C1 segment of cervical spinal cord (tissue), 14 donors: ENCODE measurements at places on chromosomes 7 and 10.

DNA sequence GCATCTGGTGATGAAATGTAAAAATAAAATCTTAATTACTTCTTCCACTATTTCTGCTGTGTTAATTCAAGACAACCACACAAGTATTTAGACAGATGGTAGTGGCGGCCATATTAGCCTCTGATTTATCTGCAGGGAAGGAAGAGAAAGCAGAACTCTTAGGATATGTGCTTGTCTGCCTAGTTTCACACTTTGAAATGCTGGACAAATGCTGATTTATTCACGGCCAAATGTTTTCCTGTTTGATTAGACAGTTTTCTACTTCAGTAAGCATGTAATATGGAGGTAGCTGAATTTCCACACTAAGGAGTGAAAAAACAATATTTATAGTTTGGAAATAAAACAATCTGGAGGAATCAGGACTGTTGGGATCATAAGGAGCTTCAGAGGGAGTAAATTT is 158.1 kb downstream of the AGMO start:
- DNase-seq, result no peak

- DNase-seq, result no peak
Observed at GRCh38 chr10:12193193-12193592, 2.5 kb downstream of the NUDT5 start.

DNA sequence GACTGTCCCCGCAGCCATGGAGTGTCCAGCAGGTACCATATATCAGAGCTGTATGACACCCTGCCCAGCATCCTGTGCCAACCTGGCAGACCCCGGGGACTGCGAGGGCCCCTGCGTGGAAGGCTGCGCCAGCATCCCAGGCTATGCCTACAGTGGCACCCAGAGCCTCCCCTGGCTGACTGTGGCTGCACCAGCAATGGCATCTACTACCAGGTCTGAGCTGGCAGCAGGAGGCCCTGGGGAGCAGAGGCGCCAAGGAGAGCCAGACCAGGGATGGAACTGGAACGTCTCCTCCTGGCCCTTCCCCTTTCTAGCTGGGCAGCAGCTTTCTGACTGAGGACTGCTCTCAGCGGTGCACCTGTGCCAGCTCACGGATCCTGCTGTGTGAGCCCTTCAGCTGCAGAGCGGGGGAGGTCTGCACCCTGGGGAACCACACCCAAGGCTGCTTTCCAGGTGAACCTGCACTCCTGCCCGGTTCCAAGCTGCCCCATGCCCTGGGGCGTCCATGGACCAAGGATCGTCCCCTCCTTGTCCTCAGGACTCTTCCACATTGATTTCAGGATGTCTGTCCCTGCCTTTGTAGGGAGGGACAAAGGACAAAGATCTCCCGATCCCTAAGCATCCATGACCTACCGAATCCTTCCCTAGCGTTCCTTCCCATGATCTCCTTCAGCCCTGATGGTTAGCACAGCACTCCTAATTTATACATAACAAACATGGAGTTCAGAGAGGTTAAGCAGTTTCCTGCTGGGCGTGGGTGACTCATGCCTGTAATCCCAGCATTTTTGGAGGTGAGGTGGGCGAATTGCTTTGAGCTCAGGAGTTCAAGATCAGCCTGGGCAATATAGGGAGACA is 33.3 kb downstream of the EPHB4 start:
- no peak for DNase-seq

DNA sequence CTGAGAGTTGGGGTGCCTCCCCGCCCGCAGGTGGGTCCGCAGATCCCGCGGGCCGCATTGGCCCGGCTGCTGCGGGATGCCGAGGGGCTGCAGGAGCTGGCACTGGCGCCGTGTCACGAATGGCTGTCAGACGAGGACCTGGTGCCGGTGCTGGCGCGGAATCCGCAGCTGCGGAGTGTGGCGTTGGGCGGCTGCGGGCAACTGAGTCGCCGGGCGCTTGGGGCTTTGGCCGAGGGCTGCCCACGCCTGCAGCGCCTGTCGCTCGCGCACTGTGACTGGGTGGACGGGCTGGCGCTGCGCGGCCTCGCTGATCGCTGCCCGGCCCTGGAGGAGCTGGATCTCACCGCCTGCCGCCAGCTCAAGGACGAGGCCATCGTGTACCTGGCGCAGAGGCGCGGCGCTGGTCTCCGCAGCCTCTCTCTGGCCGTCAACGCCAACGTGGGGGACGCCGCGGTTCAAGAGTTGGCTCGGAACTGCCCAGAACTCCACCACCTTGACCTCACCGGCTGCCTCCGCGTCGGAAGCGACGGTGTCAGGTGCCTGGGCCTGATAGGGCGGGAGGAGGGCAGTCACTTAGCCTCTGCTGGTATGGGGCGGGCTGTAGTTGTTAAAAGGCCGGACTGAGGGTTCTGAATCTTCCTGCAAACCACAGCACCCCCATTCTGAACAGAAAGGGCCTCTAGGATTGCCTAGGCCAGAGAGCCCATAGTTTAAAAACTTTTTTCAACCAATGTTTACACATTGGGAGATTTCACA is 1.3 kb downstream of the FBXL15 start:
- peak; percentile 21 for DNase-seq

GRCh38 chr7:94466516-94466915 is 43.1 kb upstream of the CASD1 start:
- DNase-seq, result no peak

GRCh38 chr10:100020142-100020885 is 10.6 kb upstream of the DNMBP start:
- DNase-seq, result no peak

- DNase-seq, result no peak
Observed at GRCh38 chr10:8034466-8035005, 20.0 kb upstream of the GATA3 start.

GRCh38 chr7:149885191-149886017 is 11.6 kb downstream of the ATP6V0E2 start:
- no peak for DNase-seq

DNA sequence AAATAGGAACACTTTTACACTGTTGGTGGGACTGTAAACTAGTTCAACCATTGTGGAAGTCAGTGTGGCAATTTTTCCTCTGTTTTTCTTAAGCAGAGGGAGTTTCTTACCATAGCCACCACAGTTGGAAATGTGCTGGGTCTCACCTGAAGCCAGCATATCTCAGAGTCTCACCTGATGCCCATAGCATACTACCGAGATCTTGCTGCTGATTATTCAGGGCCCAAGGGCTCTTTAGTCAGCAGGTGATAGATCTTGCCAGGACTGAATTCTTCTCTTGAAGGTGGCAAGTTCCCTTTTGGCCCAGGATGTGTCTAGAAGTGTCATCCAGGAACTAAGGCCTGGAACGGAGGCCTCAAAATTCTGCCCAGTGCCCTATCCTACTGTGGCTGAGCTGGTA is 215.4 kb downstream of the CCDC7 start:
- no peak for DNase-seq

DNA sequence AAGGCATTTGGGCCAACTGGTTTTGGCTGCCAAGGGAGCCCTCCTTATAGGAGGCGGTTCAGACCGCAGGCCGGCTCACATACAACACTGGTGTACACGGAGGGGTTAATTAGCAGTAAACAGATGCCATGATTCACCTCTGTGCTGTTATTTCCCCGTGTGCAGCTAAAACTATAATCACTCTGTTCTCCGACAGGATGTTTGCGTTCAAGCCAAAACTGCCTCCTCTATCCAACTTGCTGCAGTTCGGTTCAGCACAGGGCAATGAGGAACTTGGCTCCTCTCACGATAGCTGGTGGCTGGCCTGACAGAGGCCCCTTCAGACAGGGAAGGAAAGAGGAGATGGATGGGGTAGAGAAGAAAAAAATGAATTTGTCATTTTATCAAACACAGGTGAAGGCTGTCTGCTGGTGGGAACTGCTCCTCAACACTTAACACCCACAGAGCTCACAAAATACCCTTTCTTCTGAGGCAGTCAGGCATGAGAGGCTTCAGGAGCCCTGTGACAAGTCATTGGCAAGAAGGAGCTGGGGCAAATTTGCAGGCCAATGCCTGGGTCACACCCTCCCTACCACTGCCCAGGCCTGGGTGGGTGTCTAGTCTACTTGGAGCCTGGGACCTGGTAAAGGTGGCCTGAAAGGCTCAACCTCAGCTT is 24.0 kb downstream of the KCNMA1 start:
- DNase-seq, result no peak
